ENCODE measurements at places on chromosomes 11 and 22.

- DNase-seq: no peak
Observed at GRCh38 chr11:28026634-28027290, 81.2 kb downstream of the KIF18A start.

DNA sequence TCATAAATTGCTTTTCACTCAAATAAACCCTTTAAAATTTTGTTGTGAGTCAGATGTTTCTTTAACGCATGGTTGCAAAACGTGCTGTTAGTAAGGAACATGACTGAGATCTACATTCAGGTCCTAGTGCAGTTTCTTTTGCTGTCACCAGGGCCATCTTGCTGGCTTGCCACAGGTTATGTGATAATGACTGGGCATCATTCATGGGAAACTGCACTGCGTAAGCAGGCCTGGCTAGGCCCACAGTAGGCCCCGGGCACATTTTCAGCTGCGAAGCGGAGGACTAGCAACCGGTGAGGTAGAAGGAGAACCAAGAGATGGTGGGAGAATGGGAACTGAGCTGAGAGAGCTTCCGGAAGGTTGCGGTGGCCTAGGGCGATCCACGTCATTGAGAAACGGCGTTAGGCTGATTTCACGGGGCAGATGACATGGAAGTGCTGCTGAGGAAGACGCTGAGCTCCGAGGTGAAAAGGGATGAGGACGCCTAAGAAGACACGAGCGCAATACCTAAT lies 3.2 kb upstream of the KLHDC7B start:
- DNase-seq: no peak

DNA sequence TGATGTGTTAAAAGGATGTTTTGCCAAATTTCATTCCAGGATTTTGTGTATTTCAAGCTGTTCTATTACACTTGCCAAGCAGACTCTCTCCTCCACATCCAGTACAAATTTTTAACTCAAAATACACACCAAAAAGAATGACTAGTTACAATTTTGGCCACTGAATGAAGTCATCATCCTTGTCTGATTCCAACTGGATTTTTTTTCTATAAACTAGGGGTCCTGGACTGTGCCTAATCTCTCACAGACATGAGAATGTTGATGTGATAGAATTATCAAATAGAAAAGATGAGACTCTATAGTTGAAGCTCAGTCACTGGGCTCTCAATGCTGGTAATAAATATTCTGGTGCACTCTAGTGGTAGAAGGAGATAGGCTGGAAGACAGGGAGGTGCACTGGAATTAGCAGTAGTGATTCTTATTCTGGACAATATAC lies 85.8 kb downstream of the FANCF start:
- no peak for DNase-seq

- DNase-seq: no peak
Observed at GRCh38 chr11:10310301-10310841, 5.5 kb downstream of the ADM start.

- DNase-seq: no peak
Observed at GRCh38 chr11:20026629-20027555, 133.4 kb downstream of the DBX1 start.

- DNase-seq: no peak
Observed at GRCh38 chr11:121422675-121423074, 29.4 kb upstream of the SORL1 start.

DNA sequence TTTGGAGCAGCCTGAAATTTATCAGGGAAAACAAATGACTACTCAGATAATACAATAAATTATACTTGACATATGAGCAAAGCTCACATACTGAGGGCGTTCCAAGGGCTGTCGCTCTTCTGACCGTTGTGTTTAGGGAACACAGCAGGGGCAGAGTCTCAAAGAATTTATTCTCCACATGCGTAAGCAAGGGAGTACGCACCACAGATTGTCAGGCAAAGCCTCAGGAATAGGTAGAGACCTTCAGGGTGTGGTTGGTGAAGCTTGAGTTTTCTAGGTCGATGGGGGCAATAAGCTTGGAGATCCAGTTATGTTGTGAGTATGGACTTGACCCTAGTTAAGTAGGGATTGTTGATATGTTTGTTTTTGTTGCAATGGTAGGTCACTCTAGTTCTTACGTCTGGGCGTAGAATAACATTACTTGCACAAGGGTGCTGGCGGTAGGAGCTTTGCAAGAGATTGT lies 830 bp downstream of the ACAT1 start:
- no peak for DNase-seq

DNA sequence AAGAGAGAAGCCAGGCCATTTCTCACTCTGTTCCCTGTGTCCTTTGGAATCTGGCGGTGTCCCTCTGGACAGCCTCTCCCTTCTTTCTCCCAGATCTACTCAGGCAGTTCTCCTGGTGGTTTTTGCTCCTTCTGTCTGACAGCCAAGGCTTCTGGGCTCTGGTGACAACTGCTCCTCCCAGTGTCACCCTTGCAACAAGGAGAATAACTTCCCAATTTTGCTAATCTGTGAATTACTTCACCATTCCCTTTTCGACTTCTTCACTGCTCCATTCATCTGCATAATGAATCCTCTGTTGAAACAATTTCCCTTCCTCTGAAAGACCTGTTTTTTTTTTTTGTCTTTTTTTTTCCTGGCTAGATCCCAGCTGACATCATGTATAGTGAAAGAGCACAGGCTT lies 56.3 kb upstream of the PDE3B start:
- no peak for DNase-seq

- no peak for DNase-seq
Observed at GRCh38 chr22:42317008-42317407, 46.6 kb upstream of the TCF20 start.

DNA sequence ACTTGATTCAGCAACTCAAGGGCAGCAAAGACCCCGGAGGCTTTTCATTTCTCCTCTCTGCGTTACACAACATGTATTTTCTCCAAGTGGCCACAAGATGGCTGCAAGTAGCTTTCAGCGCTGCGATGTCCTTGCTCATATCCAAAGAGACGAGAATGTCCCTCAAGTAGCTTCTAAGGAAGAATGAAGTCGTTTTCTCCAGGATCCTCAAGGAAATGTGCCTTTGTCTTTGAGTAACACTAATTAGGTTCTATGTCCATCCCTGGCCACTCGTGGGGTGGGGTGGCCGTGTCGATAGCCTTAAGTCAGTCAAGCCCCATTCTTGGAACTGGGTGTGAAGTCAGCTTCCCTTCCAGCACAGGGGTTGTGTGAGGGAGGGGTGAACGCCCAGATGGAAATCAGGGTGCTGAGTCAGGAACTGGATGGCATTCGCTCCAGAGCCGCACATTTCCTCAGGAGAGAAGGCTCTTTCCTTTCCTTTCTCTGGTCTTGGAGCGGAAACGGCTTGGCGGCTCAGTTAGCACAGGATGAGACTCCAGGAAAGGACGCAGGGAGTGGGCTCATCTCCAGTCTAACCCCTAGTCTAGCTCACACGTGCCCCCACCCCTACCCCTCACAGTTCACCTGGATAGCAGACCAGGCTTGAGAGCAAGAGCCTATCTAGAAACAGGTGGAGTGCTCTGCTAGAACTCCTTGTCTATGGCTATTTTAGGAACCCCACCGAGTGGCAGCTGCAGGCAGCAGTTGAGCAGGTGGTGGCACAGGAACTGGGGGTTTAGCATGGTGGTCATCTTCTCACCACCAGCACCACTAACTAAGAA lies 44.3 kb downstream of the NNMT start:
- DNase-seq: no peak

DNA sequence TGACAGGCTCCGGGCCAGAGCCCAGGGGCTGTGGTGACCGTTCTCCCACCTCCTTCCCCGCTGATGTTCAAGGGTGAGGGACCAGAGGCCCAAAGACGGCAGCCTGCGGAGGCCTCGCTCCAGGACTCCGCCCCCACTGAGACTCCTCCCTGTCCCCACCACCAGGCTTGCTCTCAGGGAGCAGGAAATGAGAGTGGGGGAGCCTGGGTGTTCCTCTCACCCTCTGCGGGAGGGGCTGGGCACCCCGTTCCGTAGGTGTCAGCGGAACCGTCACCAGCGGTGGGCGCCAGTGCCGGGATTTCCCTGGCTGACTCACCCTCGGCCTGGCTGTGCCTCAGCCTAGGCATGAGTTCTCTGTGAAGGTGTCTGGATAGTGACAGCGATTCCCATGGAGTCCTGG lies 15.7 kb downstream of the DAGLA start:
- DNase-seq: peak; percentile 25

- DNase-seq: no peak
Observed at GRCh38 chr11:1006762-1007161, 29.8 kb downstream of the MUC6 start.

DNA sequence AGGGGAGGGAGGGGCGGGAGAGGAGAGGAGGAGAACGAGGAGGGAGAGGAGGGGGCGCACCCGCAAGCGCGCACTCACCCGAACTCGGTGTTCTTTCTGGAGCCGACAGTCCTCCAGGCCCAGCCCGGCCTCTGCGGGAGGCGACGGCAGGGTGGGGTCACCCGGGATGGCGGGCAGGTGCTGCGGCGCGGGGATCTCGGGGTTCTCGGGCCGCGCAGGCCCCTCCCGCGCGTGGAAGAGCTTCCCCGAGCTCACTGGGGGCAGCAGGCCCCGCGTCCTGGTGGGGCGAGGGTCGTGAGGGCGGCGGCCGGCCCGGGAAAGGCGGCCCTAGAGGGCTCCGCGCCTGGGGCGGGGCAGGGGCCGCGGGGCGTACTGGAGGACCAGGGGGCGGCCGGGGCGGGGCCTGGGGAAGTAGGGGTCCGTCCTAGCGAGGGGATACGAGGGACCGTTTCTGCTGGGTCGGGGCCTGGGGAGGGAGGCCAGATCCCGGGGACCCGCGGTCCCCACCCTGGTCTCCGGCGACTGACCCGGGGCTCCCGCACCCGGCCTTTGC lies 5.2 kb downstream of the LMNTD2 start:
- no peak for DNase-seq

DNA sequence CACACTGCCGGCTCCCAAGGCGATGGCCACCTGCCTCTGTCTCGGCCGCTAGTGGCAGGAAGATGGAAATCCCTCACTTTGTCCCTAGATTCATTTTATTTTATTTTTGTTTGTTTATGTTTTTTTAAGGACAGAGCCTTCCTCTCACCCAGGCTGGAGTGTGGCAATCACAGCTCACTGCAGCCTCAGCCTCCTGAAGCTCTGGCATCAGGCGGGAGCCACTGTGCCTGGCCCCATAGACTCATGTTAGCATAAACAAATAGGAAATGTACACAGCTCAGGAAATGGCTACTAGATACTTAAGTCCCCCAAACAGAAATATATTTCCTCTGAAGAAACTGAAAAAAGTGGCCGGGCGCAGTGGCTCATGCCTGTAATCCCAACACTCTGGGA lies 3.5 kb downstream of the TMEM80 start:
- DNase-seq: no peak

GRCh38 chr11:68216171-68216938 lies 3.3 kb upstream of the KMT5B start:
- no peak for DNase-seq

GRCh38 chr11:47586098-47586855 lies at the start of gene FAM180B:
Gene FAM180B, plus strand, starts transcription at chr11:47586678. Its CDS starts 91 bp downstream, at chr11:47586769.
- no peak for DNase-seq

GRCh38 chr22:41664951-41665350 lies 23.7 kb downstream of the SNU13 start:
- DNase-seq: no peak

GRCh38 chr11:94932503-94932902 lies 40.9 kb downstream of the CWC15 start:
- DNase-seq: no peak

DNA sequence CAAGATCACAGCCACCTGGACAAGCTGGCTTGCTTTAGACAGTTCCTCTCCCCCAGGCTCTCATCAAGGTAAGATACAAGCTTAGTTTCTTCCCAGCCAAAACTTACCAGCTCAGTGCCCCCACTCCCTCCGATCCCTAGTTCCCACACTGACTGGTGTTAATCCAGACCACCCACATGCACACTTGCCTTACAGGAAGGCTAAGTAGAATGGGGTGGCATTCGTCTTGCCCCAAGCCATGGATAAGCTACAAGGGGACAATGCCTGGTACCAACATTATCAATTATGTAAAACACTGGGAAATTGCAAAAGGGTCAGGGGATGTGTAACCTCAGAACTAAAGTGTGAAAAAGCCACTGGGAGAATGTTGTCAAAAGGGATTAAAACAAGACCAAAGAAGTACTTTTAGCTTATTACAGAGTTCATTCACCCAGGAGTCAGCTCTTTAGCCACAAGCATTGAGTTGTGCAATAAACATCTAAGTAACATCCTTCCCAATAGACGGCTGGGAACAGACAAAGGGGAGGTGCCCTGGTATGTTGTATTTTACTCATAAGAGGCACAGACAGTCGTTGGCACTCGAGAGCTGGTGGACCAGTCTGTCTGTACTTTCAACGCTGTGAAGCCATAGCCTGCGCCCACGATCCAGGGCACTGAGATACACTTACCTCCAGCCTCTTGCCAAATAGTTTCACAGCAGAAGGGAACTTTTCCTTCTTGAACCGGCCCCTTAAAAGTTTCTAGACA lies 1.1 kb downstream of the DHCR7 start:
- DNase-seq: no peak

DNA sequence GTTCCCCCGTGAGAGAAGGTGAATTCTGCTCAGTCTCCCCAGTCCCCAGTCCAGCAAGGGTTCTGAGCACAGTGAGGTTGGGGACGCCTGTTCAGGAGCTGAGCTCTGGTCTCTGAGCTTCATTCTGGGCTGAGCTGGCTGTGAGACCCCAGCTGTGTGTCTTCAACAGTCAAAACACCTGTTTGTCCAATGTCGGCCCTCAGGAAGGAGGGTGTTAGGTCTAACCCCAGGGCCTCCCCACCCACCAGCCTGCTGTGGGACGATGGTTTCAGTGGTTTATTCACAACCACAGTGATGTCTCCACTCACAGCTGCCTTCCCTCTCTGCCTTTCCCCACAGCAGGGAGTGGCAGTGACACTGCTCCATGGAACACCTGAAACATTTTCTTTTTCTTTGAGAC lies 1282.9 kb downstream of the TBC1D22A start:
- no peak for DNase-seq

DNA sequence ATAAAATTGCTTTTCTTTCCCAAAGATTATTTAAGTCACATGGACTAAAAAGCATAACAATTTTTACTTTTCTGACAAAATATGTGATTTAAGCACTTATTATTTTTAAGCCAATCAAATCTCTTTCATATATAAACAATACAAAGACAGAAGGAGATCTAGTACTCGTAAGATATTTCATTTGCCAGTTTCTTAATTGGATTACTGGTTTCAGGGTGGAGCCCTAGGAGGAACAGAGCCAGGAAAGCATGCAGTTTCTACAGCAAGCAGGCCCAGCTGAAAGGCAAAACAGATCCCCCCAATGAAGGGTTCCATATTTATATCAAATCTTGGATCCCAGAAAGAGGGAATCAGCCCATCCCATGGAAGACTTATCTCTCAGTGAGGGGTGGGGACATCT lies 177.0 kb downstream of the KIF18A start:
- no peak for DNase-seq

DNA sequence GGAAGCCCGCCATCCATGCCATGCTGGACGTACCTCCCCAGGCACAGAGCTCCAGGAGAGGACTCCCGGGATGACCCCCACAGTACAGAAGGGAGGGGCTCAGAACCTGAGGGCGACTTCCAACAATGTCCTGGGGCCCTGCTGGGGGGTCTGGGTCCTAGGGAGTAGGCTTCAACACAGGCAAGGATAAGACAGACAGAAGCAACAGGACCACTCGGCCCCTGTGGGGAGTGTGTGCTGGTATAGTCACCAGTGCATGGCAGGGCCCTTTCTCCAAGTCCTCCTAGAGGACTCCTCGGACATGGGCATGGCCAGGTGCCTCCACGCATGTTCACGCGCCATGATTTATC lies 16.8 kb downstream of the TTLL12 start:
- DNase-seq: no peak
